ENCODE measurements at places on chromosomes 2 and 18.

- no peak for DNase-seq
These were observed 728 bp downstream of the FAM168B start for GRCh38 chr2:131092458-131093005.

GRCh38 chr18:69943021-69943420 is 4.7 kb downstream of the CD226 start:
- DNase-seq = no peak

- no peak for DNase-seq
These were observed 24.6 kb downstream of the SOWAHC start for GRCh38 chr2:109638795-109639194.

DNA sequence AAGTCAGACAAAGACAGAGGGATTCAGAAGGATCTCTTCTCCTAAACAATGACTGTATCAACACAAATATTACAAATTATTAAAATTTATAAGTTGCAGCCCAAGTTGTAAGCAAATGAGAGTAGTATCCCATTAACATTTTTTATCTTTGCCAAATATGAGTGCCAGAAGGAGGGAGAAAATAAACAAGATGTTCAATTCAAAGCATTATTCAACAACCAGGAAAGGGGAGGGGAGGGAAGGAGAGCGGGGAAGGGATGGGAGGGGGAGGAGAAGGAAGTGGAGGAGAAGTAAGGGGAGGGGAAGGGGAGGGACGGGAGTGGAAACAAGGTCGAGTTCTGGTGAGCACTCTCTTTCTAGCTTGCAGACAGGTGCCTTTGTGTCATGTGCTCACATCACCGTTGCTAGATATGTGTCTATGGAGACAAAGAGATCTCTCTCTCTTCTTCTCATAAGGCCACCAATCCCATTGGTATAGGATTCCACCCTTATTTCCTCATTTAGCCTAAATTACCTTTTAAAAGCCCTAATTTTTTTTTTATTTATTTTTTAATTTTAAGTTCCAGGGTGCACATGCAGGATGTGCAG is 679.6 kb upstream of the CHAC2 start:
- DNase-seq = no peak

DNA sequence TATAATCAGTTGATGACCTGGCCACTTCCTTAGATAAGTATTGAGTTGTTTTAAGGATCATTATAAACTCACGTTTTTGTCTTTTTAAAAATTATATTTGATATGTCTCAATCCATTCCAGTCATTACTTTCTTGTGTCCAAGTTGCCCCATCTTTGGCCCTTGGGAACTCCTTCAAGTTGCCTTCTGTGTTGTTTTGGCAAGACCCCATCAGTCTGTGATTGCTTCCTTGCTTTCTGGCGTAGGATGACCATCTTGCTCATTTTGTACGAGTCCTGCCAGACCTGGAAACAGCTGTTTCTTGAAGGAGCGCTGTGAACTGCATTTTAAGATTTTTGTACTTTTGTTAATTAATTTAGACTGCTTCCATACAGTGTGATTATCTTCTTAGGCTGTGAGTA is 68.9 kb upstream of the ITM2C start:
- no peak for DNase-seq

GRCh38 chr2:136253288-136254004 is 135.5 kb upstream of the CXCR4 start:
- DNase-seq = no peak

DNA sequence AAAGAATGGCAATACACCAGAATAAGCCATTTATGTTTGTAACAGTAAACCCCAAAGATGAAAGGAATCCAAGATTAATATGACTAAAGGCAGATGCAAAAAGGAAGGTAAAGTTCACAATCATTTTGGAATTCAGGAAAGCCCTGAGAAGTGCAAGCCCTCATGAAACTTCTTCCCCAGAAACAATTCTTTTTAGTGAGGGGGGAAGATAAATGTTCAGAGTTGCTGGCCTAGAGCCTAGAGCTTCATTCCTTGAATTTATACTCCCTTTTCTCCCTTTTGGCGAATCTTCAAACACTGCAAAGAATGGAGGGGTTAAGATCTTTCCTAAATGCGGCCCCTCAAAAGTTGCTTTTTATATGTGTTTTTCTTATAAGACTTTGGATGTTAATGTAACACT is 368.8 kb downstream of the MEIS1 start:
- DNase-seq = no peak

Data from stimulated activated CD4-positive, alpha-beta T cell treated with anti-CD3 and anti-CD28 coated beads, Interleukin-15, amount 100 ng/mL, for 1 hour (primary cell).